ENCODE measurements at places on chromosomes 5 and 9. TPM values are rescaled to one million over a fixed set of nuclear protein-coding genes. Genes with fewer than 3 reads are reported as not detected.

GRCh38 chr5:155598552-155598951, 585.0 kb downstream of the KIF4B start:
- no peak for DNase-seq
- H3K4me1 ChIP-seq = no peaks in the 10 kb centered on the region
- H3K27me3 ChIP-seq = no peaks in the 10 kb centered on the region
- no peaks in the 10 kb centered on the region for H3K36me3 ChIP-seq

GRCh38 chr5:36507332-36507952, 99.0 kb upstream of the SLC1A3 start:
- no peak overlapping the region for H3K4me3 ChIP-seq
- H3K27me3 ChIP-seq = no peaks in the 10 kb centered on the region
- DNase-seq = peak; percentile 84
- peaks cover 3% of the 10 kb centered on the region for H3K4me1 ChIP-seq
- no peak overlapping the region for H3K27ac ChIP-seq

GRCh38 chr5:95993266-95993665, 31.6 kb upstream of the ELL2 start:
- H3K27ac ChIP-seq = no peak overlapping the region
- no peak for DNase-seq
- no peak overlapping the region for H3K4me3 ChIP-seq
- no peaks in the 10 kb centered on the region for H3K27me3 ChIP-seq

The CENPH gene
- total RNA-seq = 1.6 TPM

The CDC37L1 gene
- 23.6 TPM for total RNA-seq

The POLE3 gene
- total RNA-seq = 31.0 TPM
